ENCODE measurements at places on chromosomes 16 and 17. TPM values are rescaled to one million over a fixed set of nuclear protein-coding genes. Genes with fewer than 3 reads are reported as not detected.

DNA sequence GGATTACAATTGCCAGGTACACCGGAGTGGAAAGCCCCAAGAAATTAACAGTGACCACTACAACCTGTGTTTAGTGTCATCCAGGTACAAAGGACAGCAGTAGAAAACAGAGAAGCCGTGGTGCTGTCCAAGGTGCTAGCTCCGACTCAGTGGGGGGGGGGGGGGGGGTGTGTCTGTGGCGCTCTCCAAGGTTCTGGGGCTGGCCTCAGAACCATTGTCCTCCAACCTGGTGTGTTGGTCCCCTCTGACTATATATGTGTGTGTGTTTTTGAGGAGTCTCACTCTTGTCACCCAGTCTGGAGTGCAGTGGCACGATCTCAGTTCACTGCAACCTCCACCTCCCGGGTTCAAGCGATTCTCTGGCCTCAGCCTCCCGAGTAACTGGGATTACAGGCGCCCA lies 5.8 kb upstream of the ZNF23 start:
- DNase-seq = peak; percentile 50
- no peak overlapping the region for H3K27ac ChIP-seq
- H3K4me3 ChIP-seq = no peak overlapping the region
- no peaks in the 10 kb centered on the region for H3K36me3 ChIP-seq
- no peaks in the 10 kb centered on the region for H3K4me1 ChIP-seq
- H3K27me3 ChIP-seq = no peaks in the 10 kb centered on the region

GRCh38 chr17:38663125-38663751 lies 11.5 kb downstream of the EPOP start:
- H3K27ac ChIP-seq = no peak overlapping the region
- H3K27me3 ChIP-seq = no peaks in the 10 kb centered on the region
- H3K4me1 ChIP-seq = peaks cover 8% of the 10 kb centered on the region
- H3K4me3 ChIP-seq = no peak overlapping the region
- peak; percentile 92 for DNase-seq
- H3K36me3 ChIP-seq = no peaks in the 10 kb centered on the region

DNA sequence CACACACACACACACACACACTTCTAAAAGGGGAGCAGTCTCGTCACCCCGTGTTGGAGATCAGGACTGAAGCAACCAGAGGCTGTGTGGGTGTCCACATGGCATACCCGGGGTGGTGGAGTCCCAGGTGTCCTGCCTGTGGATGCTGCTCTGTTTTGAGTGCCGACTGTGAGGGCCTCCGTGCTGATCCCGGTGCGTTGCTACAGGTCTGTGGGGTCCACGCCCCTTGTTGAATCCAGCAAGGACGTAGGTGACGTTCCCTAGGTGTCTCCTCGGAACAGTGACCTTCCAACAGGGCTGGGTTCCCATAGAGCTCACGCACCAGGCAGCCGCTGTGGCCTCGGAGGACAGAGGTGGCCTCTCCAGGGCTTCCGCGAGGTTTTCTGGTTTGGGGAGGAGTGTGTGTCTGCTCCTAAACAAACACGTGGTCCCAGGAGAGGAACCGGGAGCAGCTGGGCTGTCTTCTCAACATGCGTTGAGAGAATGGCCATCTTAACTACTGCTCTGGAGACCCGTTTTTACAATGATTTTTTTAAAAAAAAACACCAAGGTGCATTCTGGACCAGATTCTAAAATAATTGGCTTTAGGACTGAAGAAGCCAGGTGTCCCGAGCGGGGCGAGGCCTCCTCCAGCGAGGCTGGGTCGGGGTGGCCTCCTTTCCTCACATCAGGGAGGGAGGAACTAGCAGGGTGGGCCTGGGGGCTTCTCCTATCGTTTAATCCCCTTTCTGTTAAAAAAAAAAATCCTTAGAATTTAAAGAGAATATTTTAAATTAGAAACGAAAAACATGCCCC lies 100.6 kb upstream of the ZNF750 start:
- no peaks in the 10 kb centered on the region for H3K27me3 ChIP-seq
- no peak overlapping the region for H3K4me3 ChIP-seq
- DNase-seq = no peak
- no peaks in the 10 kb centered on the region for H3K4me1 ChIP-seq

- H3K27me3 ChIP-seq = no peaks in the 10 kb centered on the region
- peaks cover 1% of the 10 kb centered on the region for H3K36me3 ChIP-seq
- DNase-seq = no peak
- no peak overlapping the region for H3K4me3 ChIP-seq
- no peaks in the 10 kb centered on the region for H3K4me1 ChIP-seq
Observed at GRCh38 chr16:3472878-3473595, 22.3 kb downstream of the C16orf90 start.

GRCh38 chr17:42230225-42230624 lies 35.9 kb upstream of the GHDC start:
- no peak overlapping the region for H3K27ac ChIP-seq
- H3K27me3 ChIP-seq = no peaks in the 10 kb centered on the region
- no peak for DNase-seq
- no peaks in the 10 kb centered on the region for H3K4me1 ChIP-seq
- H3K36me3 ChIP-seq = no peaks in the 10 kb centered on the region

GRCh38 chr17:56851008-56851407 lies 17.1 kb downstream of the DGKE start:
- DNase-seq = no peak
- no peaks in the 10 kb centered on the region for H3K4me1 ChIP-seq
- no peak overlapping the region for H3K27ac ChIP-seq
- H3K4me3 ChIP-seq = no peak overlapping the region
- H3K27me3 ChIP-seq = no peaks in the 10 kb centered on the region
- H3K36me3 ChIP-seq = no peaks in the 10 kb centered on the region

DNA sequence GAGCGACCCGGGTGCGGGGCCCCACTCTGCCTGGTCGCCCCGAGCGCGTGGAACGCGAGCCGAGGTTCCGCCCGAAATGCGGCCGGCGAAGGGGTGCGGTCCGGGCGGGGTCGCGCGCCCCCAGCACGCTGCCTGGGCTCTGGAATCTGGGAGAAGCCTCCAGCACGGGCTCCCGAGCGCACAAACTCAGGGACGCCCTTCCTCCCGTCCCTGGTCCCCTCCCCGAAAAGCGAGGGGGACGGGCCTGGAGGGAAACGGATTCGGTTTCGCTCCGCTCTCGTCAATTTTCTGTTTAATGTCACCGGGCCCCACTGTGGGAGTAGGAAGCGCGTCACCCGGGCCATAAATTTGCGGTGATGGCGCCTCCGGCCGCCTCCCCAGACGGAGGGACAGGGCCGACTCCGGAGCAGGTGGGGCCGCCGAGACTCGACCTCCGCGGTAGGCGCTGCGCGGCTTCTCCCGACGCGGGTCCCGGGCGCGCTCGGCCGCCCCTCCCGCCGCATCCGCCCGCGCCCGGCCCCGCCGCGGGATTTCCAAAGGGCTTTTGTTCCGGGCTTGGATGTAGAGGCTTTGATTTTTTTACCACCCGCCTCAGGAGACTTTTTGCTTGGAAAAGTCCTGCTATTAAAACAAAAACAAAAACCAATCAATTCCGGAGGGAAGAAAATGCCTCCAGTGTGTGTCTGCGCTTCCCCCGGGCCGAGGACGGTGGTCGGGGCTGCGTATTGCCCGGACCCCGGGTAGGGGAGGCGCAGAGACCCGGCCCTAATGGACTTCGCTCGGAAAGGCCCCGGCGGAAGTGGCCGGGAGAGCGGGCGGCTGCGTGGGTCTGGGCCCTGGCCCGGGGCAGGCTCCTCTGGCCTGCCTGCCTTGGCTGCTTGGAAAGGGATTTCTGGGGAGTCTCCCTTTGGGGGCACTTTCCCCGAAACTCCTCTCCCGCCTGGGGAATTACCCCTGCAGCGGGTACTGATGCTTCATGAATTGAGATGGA lies 7.9 kb upstream of the BAHCC1 start:
- no peaks in the 10 kb centered on the region for H3K27me3 ChIP-seq
- peaks cover 2% of the 10 kb centered on the region for H3K36me3 ChIP-seq
- peak overlapping the region; percentile 85 for H3K27ac ChIP-seq
- DNase-seq = peak; percentile 77
- H3K4me3 ChIP-seq = peak overlapping the region; percentile 39
- peaks cover 27% of the 10 kb centered on the region for H3K4me1 ChIP-seq

RBL2 gene
- total RNA-seq = 55.3 TPM

DNA sequence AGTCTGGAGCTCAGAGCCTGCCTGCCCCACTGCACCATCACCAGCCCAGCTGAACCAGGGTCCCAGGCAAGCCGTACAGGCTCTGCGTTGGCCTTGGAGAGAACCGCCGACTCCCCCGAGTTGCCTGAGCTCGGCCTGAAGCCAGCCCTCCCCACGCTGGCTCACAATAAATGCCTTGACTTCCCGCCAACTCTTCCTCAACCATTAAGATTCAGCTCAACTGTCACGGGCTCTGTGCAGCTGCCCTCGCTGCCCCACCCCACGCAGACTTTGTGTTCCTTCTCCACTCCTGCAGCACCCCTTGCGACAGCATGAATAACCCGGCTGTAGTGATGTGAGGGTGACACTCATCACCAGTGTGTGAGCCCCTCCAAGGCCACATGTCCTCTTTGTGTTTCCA lies 4.8 kb upstream of the QPRT start:
- no peaks in the 10 kb centered on the region for H3K27me3 ChIP-seq
- no peak overlapping the region for H3K27ac ChIP-seq
- H3K36me3 ChIP-seq = no peaks in the 10 kb centered on the region
- H3K4me1 ChIP-seq = no peaks in the 10 kb centered on the region

OR4D1 gene
- total RNA-seq = not detected

GRCh38 chr17:42692489-42692888 lies 10.2 kb downstream of the CNTNAP1 start:
- DNase-seq = no peak
- H3K4me1 ChIP-seq = no peaks in the 10 kb centered on the region
- H3K27ac ChIP-seq = no peak overlapping the region
- no peaks in the 10 kb centered on the region for H3K27me3 ChIP-seq

DNA sequence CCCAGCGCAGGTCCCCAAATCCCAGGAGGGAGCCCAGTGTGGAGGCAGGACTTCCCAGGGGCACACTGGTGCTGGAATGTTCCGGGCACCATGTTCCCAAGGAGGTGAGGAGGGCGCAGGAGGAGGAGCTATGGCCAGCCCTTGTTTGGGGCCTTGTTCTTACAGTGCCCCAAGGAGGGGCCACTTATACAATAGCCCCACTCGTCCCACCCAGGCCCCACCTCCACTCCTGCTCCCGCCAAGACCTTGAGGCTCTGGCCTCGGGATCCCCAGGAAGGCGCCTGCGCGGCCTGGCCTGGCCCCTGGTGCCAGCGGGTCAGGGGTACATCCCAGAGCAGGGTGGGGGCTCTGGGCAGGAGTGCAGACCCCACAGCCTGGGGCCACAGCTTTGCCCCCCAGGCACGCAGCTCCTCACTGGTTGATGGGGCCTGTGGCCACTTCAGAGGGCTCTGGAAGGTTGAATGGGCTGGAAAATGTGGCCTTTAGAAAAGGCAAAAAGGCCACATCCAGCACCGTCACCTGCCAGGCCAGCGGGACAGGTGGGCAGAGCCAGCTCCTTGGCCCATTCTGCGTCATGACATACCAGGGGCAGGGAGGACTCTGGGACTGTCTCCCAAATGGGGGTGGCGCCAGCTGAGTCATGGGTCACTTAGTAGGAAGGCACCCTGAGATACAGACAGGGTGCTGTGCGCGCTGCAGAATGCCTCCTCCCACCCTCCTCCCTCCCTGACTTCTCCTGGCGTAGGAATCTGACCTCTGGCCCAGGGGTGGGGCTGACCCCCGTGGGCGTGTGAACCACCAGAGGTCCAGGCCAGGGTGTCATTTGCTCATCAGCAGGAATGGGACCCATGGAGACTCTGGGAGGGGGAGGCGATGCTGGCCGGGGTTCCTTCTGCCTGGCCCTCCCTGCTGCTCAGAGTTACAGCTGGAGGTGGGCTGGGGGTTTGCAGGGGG lies 32.3 kb upstream of the PVALEF start:
- H3K27ac ChIP-seq = peak overlapping the region; percentile 88
- H3K4me3 ChIP-seq = peak overlapping the region; percentile 51
- DNase-seq = peak; percentile 83
- H3K4me1 ChIP-seq = peaks cover 55% of the 10 kb centered on the region
- no peaks in the 10 kb centered on the region for H3K36me3 ChIP-seq

DNA sequence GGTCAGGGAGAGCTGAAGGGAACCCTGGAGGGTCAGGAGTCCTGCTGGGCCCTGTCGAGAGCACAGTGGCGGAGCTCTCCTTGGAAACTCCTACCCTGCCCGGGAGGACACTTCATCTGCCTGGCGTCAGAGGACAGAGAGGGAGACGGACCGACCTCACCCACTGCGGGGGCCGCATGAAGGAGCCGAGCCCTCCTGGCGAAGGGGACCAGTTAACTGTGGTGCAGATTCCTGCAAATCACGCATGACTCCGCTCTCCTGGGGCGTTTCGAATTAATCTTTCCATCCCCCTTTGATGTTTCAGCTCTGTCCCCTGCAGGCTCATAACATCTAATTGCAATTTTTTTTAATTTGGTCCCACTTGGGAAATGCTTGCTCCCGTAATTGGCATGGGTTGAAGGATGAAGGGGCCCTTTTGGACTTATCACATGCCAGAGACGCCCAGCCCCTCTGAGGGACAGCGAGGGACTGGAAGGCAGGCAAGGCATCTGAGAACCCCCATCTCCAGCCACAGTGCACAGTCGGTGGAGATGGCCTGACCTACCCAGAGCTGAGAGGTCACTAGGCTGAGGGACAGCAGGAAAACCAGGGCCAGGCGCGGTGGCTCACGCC lies 26.5 kb downstream of the RPH3AL start:
- no peaks in the 10 kb centered on the region for H3K4me1 ChIP-seq
- H3K27me3 ChIP-seq = no peaks in the 10 kb centered on the region
- peaks cover 1% of the 10 kb centered on the region for H3K36me3 ChIP-seq
- no peak for DNase-seq

- H3K36me3 ChIP-seq = no peaks in the 10 kb centered on the region
- no peak for DNase-seq
- H3K27ac ChIP-seq = no peak overlapping the region
- H3K4me1 ChIP-seq = no peaks in the 10 kb centered on the region
- no peak overlapping the region for H3K4me3 ChIP-seq
Observed at GRCh38 chr16:75011634-75012307, 12.9 kb downstream of the ZNRF1 start.

DNA sequence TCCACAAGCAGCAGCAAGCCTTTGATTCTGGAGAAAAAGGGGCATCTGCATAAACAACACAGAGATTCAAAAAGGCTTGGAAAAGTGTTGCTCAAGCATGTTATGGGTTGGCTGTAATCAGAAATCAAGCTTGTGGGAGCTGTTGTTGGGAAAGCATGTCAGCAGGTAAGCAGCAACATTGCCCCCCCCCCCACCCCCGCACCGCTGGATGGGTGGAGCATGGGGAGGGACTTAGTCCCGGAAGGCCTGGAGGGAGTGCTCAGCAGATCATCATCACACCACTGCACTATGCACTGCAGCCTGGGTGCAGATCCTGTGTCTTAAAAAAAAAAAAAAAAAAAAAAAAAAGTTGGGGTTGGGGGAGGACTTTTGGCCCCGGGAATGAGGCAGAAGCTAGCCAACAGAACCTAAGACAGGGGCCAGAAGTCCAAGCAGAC lies 16.8 kb upstream of the AKAP1 start:
- H3K4me1 ChIP-seq = no peaks in the 10 kb centered on the region
- H3K27me3 ChIP-seq = no peaks in the 10 kb centered on the region

GRCh38 chr17:40323391-40324381 lies 14.7 kb downstream of the RARA start:
- no peaks in the 10 kb centered on the region for H3K27me3 ChIP-seq
- no peak overlapping the region for H3K27ac ChIP-seq
- no peaks in the 10 kb centered on the region for H3K36me3 ChIP-seq
- no peak for DNase-seq
- H3K4me1 ChIP-seq = peaks cover 17% of the 10 kb centered on the region
- H3K4me3 ChIP-seq = no peak overlapping the region

GRCh38 chr17:58677194-58677880 lies 14.5 kb downstream of the TEX14 start:
- no peaks in the 10 kb centered on the region for H3K36me3 ChIP-seq
- H3K27me3 ChIP-seq = no peaks in the 10 kb centered on the region
- DNase-seq = no peak
- H3K27ac ChIP-seq = no peak overlapping the region

GRCh38 chr16:75097941-75098901 lies 18.4 kb downstream of the LDHD start:
- no peak for DNase-seq
- H3K4me3 ChIP-seq = no peak overlapping the region
- H3K36me3 ChIP-seq = peaks cover 3% of the 10 kb centered on the region
